ENCODE measurements at places on chromosomes 3 and 15.

DNA sequence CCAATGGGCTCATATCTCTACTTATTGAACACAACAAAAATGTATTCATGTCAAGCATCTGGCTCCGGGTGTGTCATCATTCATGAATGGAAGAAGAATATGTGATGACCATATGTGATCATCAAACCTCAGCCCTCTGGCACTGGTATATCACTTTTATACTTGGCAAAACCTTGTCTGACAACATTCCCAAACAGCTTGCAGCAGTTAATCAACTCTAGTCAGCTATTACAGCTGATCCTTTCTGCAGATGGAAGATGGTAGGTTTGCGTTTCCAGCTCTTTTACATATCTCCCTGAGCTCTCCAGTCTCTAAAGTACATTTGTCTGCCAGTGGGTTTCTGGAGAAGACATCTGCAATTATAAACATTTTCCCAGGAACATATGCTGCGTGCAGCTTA is 6.6 kb downstream of the PLSCR5 start:
- no peak for DNase-seq

- DNase-seq: no peak
Observed at GRCh38 chr3:64888165-64888564, 200.4 kb upstream of the ADAMTS9 start.

DNA sequence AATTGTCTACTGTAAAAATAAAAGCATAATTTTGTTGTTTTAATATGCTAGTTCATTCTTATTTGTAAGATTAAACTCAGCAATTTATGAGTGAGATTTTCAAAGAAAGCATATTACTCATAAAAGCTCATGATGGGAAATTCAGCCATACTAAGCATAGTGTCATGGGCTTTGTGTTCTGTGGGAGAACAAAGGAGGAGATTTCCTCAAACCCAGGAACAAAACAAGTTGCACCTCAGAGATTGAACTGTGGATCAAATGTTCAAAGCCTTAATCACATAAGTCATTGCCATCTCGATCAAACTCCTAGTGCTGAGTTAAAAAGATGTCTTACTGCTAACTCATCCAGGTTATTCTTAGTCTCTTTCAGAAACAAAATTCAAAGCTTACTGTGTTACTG is 85.6 kb upstream of the PDZRN3 start:
- DNase-seq: no peak

DNA sequence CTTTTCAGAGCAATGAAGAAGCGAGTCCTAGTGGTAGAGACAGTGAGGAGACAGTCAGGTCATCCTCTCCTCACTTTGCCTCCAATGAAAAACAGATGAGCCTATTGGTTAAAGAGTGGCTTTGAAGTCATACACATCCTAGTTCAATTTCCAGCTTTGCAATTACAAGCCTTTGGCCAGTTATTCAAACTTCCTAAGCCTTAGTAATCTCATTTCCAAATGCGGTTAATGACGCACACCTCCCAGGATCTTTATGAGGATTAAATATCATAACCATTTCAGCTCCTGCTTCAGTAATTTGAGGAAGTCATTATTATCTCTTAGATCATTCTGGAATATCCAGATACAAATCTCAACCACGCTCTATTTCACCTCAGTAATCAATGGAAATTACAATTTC is 10.0 kb upstream of the ST6GAL1 start:
- DNase-seq: no peak

GRCh38 chr3:40979962-40980361 is 219.3 kb upstream of the CTNNB1 start:
- no peak for DNase-seq

GRCh38 chr15:70435872-70436271 is 327.5 kb downstream of the UACA start:
- DNase-seq: no peak

GRCh38 chr3:140349938-140350337 is 327.9 kb upstream of the TRIM42 start:
- no peak for DNase-seq

- no peak for DNase-seq
Observed at GRCh38 chr15:74127954-74128784, 2.2 kb upstream of the ISLR2 start.

DNA sequence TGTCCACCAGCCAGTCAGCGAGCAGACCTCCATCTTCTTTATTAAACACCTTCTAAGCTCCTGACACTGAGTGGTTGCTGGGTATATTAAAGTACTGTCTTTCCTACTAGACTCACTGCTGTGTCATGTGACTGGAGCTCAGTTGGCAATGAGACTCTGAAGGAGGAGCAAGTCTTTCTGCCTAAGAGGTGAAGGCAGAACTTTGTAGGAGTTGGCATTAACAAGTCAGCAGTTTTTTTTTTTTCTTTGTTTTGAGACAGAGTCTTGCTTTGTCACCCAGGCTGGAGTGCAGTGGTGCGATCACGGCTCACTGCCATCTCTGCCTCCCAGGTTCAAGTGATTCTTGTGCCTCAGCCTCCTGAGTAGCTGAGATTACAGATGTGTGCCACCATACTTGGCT is 62.2 kb downstream of the ABHD5 start:
- no peak for DNase-seq

- DNase-seq: no peak
Observed at GRCh38 chr15:68192804-68193486, 12.2 kb downstream of the CALML4 start.

GRCh38 chr15:45829336-45830153 is 194.7 kb downstream of the SQOR start:
- DNase-seq: no peak

GRCh38 chr15:96367311-96368200 is 37.1 kb downstream of the NR2F2 start:
- no peak for DNase-seq

DNA sequence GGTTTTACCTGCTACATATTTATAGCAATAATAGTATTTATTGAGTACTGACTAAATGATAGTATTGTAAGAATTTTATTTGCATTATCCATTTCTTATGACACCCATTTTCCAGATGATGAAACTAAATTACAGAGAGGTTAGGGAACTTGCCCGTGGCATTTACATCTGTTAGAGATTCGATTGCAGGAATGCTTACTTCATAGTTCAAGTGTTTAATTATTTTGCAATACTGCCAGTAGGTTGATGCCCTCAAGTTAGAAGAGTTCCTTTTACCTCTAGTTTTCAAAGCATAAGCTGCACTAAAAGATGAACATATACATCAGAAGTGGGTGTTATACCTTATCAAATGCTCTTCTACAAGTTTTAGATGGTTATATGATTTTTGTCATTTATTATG is 362.8 kb upstream of the RGMA start:
- no peak for DNase-seq

GRCh38 chr15:51094606-51095569 is at the start of gene TNFAIP8L3:
TNFAIP8L3 (minus strand) TSS chr15:51094906; CDS start chr15:51094595, 311 bp downstream.
- no peak for DNase-seq

GRCh38 chr3:172380632-172381031 is 67.6 kb downstream of the GHSR start:
- no peak for DNase-seq

- DNase-seq: no peak
Observed at GRCh38 chr3:138477801-138478200, 43.4 kb downstream of the ESYT3 start.

Data from stimulated activated naive B cell treated with anti-CD40 and anti-IgM and Interleukin-4, amounts not matched to agents 10 μg/mL and 1 μg/mL and 100 μg/mL, for 72 hours (primary cell).